Nucleus accumbens (tissue), 56 donors: ENCODE measurements at places on chromosomes 12 and 14.

DNA sequence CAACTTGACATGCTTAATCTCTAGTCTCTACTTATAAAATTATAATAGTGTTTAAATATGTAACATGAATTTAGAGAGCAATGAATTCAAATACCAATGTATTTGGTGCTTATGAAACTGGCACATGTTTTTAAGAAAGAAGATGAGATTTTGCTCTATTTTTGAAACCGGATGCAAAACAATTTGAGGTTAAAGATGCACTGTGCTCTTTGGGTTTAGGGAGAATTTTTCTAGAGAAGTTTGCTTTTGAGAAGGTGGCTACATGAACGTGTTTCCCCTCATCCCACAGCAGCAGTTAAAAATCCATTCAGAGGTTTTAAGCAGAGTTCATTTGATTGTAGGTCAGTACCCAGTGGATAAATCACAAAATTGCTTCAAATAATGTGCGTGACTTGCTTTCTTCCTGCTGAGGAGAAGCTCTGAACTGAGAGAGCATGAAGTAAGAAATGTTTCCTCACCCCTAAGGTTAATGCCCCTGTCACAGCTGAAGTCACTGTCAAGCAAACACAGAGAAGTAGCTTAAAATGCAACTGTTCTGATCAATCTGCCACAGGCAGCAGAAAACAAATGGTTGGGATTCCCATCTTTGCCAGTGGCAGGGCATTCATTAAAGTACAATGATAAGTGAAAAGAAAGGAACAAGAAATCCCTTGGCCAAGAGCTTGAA lies 241.9 kb upstream of the SYT1 start:
- DNase-seq: no peak

- DNase-seq: no peak
Measured at GRCh38 chr12:60012659-60013058, 416.8 kb downstream of the SLC16A7 start.

DNA sequence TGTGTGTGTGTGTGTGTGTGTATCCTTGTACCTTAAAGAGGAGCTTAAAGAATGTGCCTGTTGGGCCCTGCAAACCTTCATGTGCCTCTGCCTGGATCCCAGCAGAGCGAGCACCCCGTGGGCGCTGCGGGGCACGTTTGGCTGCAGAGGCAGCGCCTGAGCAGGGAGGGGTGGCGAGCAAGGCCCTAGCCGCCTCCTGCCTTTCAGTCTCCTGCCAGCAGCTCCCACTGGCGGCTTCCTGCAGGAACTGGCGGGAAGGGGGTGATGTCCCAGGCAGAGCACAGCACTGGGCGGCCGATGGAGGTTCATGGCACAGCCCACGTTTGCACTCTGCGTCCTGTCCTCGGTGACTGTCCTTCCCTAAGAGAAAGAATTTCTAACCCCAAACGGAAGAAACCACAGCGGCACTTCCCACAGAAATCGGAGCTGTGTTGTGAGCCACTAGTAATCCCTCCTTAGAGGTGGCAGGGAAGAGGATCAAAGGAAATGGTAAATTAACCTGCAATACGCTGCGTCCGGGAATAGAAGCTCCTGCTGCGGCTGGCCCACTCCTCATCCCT lies 19.8 kb downstream of the ZBTB42 start:
- peak; percentile 42 for DNase-seq

GRCh38 chr12:131642771-131643170 lies 68.1 kb upstream of the SFSWAP start:
- DNase-seq: no peak

DNA sequence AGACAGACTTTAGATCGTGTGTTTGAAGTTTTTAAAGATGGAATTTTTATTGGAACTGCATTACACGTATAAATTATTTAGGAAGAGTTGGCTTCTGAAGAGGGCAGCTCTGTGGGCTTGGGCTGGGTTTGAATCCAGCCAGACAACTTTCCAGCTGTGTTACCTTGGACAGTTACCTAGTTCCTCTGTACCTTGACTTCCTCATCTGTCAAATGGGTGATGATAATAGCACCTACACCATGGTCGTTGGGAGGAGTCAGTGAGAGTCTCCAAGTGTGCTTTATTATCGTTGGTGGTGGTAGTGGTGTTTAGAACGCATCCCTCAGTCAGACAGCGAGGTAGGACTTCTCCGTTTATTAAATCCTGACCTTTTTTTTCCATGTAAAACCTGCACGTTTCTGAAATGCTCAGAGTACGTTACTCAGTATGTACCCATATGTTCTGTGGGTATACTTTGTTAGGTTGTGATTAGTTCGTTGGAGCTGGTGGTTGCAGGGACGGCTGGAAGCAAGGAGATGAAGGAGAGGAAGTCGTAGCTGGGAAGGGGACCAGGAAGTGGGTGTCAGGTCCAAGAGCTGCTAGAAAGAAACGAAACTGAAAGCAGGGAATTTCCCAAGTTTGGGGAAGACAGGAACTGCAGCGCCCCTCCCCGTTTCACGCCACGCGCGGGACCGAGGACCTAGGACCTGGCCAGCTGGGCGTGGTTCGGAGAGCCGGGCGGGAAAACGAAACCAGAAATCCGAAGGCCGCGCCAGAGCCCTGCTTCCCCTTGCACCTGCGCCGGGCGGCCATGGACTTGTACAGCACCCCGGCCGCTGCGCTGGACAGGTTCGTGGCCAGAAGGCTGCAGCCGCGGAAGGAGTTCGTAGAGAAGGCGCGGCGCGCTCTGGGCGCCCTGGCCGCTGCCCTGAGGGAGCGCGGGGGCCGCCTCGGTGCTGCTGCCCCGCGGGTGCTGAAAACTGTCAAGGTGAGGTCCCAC lies at the start of gene OAS3:
Gene OAS3, plus strand, starts transcription at position 734 of the 979 bp plus-strand sequence. Its CDS starts 57 bp downstream, at position 791.
- DNase-seq: peak; percentile 9

DNA sequence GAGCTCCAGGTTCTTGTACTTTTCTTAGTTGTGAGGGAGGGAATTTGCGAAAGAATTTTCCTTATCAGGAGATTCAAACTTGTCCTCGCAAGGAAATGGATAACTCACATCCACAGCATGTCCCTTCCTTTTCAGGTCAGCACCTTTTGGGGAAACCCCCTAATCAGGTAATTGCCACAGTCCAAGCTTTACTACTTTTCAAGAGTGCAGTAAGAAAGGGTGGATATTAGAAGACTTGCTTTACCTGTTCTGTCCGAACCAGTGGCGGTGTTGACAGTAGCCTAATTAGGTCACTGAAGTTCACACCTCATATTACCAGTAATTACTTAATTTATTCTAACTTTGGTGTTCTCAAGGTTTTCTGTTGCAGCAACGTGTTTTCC lies 6.7 kb upstream of the C12orf50 start:
- DNase-seq: no peak

DNA sequence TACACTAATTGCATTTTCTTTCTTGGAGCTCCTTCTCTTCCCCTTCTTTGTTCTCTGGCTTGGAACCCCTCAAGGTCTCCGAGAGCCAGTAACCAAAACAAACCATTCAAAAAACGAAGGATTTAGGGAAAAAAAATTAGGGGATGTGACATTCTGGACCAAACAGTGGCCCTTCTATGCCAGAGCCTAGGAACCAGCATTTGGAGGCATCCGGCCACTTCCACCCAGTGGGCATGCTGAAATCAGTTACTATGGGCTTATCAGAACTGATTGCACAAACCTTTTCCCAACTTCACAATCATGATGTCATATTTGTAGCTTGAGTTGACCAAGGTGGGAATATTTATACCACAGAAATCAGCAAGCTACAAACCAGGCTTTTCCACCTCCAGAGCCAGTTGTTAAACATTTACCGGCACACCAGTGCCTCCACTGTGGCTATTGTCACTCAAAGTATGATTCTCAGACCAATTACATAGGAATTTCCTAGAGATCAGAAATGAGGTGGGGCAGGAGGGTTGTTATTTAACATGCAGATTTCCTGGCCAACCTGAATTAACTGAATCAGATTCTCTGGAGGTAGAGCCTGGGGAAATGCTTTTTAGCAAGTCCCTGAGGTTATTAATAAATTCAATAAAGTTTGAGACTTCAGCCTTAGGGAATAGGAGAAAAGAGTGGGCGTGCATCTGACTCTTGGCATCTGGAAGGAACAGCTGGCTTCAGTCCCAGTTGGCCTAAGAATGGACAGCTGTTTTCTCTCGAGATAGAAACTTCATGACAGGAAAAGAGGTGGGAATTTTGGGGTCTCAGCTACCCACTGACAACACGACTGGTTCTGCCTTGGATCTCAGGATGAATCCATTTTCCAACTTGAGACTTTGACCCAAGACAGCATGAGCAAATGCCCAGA lies 273.9 kb downstream of the ZFP36L1 start:
- DNase-seq: no peak

- no peak for DNase-seq
Measured at GRCh38 chr14:100714258-100714892, 12.3 kb upstream of the DLK1 start.

- no peak for DNase-seq
Measured at GRCh38 chr14:101233808-101234207, 327.5 kb upstream of the DIO3 start.

GRCh38 chr14:57612946-57613345 lies 119.3 kb upstream of the CCDC198 start:
- DNase-seq: no peak

DNA sequence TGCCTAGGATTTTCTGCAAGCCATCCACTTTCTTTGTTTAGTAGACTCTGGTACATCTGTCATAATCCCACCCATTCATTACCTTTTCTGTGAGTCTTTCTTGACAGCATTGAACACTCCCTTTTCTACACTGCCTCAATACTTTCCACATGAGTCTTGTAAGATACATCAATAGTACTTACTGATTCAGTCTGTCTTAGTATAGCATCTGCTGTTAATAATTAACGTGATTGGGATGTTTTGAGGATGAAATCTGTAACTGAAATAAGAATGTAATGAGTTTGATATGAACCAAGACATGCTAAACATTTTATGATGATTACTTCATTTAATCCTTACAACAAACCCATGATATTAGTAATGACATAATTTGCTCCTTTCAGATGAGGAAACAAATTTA lies 196.2 kb upstream of the FOXG1 start:
- no peak for DNase-seq

DNA sequence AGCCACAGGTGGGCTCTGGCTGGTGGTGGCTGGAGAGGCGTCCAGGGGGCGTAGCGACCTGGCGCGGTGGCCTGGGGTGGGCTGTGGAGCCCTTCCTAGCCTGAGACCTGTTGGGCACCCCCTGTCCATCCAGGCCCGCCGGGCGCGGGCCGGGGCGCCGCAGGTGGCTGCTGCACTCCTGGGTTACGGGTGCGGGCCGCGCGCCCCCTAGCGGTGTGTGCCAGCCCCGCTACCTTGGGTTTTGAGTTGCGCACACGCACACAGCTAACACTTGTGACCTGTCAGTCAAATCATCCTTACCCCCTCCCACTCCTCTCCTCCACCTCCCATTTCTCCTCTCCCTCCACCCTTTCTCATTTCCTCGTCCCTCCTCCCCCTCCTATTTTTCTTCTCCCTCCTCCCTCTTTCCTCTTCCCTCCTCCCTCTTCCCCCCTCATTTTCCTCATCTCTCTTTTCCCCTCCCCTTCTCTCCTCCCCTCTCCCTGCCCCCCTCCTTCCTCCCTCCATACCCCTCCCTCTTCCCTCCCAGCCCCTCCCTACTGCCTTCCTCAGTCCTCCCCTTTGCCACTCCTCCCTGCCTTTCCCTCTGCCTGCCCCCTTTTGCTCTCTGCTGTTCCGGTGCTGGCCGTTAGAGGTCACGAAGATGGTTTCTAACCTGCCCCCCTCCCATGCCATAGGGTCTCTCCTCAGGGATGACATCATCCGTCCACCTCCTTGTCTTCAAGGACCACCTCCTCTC lies 2.3 kb downstream of the MEG3 start:
- DNase-seq: peak; percentile 20

DNA sequence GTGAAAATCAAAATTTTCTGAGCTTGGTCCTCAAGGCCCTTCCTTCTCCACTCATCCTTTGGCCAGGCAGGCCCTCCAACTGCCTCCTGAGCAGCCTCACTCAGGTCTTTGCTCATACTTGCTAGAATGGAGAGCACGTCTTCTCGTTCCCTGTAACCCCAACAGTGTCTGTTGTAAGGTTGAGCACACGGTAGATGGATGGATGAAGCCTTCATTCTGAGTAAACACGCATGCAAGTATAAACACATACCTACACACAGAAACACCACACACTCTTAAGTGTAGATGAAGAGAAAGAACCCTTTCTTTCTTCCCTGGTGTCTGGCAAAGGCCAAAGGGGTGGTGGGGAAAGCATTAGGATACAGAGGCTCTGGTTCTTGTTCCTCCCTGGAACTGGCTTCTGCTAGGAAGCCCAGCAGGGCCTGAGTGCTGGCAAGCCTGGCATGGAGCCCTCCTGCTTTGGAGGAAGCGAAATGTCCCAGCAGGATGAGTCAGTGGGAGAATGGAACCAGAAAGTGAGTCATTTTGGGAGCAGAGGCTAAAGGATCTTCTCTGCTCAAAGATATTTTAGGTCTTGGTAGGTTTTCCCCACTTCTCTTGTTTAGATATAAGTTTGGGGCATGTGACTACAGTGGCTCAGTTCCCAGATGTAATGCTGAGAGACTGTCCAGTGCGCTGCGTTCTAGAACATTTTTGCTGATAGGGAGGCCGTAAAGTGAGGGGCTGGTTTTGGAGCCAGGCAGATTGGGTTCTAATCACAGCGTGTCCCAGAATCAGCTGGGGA lies 127.4 kb downstream of the CACNA1C start:
- no peak for DNase-seq

DNA sequence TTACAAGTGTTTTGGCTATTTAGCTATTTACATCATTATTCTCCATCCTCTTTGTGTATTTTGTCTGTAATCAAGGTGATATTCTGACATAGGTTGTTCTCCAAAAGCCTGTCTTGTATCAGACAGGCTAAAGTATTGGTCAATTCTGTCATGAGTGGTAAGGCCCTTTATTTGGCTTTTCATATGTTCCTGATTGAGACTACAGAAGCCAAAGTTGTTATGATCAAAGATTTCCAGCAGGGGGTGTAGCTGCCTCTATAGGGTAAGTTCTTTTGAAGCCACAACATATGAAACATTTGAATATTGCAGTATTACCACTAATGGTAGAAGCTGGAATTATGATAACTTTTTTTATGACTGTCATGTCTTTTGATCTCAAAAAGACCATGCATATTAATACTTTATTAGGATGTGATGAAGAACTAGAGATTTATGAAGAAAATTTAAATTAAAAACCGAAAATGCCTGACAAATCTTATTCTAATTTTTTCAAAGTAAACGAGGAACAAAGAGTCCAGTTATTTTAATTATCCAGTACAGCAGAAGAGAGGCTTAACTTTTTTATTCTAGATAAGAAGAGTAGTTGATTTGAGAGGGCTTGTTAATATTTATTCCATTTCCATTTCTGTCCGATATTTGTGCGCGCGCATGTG lies 3.4 kb upstream of the ARHGAP5 start:
- DNase-seq: no peak

DNA sequence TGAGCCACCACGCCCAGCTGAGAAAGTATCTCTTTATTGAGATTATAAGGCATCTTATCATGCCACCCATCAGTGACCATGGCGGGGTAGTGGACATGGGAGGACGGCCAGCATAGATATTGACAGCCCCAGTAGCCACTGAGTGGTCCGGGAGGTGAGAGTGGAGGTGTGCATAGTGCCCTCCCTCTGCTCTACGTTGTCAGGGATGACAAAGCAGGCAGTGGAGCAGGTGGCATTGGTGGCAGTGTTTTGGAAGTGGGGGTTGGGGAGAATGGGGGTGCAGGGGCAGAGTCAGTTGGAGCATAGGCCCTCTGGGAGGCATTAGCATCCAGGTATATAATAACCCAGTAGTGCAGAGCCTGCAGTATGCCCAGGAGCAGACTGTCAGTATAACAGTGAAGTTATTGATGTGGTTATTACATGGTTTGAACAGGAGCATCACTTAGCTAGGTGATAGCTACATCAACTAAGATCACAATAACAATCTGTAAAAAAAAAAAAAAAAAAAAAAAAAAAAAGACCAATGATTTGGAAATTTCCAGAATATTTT lies 41.1 kb downstream of the GNG2 start:
- no peak for DNase-seq
